CD4-positive, alpha-beta T cell treated with Interleukin-2 at 100 ng/mL for 4 hours (primary cell): ENCODE measurements at places on chromosomes 4 and X.

GRCh38 chrX:65707151-65707550 lies 39.7 kb downstream of the MSN start:
- no peak for DNase-seq

DNA sequence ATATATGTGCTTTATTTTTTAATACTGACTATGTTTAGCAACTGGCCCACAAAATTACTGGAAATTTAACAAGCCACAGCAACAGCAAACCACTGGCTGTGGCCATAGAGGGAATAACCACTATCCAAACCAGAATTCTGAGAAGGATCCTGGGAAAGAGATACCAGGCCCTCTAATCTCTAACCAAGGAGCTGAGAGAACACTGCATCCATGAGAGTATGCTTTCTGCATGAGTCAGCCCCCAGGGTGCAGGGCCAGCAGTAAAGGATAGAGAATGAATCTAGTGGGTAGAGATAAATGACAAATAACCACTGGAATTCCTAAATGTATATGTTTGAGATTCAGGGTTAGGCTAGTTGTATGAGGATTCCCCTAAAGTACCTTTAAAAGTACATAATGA lies 221.8 kb downstream of the KIT start:
- DNase-seq: no peak

GRCh38 chrX:116111934-116112595 lies 58.5 kb upstream of the AGTR2 start:
- DNase-seq: no peak

DNA sequence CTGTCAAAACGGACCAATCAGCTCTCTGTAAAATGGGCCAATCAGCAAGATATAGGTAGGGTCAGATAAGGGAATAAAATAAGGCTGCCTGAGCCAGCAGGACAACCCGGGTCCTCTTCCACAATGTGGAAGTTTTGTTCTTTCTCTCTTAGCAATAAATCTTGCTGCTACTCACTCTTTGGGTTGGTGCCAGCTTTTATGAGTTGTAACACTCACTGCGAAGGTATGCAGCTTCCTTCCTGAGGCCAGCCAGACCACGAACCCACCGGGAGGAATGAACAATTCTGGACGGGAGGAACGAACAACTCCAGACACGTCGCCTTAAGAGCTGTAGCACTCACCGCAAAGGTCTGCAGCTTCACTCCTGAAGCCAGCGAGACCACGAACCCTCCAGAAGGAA lies 287.8 kb downstream of the RAPGEF2 start:
- DNase-seq: no peak

GRCh38 chrX:150692831-150693724 lies at the start of gene MTMR1:
Gene MTMR1 (plus strand): TSS chrX:150693396. CDS start chrX:150693531, 135 bp downstream.
- peak; percentile 38 for DNase-seq

DNA sequence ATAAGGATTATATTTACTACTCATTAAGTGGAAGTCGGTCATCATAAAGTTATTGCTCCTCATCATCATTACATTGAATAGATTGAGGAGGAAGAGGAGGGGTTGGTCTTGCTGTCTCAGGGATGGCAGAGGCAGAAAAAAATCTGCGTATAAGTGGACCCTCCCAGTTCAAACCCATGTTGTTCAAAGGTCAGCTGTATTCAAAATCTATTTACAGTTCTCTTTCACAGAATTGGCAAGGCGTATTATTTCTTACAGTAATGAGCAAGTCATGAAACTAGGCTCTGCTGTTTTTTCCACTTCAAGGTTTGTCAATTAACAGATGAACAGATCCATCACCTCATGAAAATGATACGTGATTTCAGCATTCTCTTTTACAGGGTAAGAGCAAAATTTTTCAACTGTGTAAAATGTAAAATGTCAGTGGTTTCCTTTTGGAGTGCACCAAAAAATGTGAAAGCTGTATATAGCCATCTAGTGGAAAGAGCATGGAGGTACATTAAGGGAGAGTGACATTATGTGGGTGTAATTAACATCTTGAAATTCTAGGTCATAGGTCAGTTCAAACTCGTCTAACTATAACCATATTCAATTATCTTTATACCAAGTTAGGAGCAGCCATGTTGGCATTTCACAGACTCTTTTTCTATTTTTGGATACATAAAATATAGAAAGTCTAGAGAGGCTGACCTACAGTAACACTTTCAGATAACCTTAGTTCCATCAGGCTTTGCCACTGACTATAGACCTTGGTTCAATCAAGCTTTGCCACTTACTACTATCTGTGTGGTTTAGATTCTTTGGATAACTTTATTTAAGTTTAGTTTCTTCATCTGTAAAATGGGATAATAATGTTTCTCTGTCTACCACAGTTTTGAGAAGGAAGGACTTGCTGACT lies 30.1 kb downstream of the NEIL3 start:
- DNase-seq: peak; percentile 60

GRCh38 chr4:175091649-175092048 lies 173.5 kb downstream of the ADAM29 start:
- no peak for DNase-seq

- DNase-seq: no peak
Measured at GRCh38 chr4:17859793-17860406, 49.1 kb downstream of the NCAPG start.

DNA sequence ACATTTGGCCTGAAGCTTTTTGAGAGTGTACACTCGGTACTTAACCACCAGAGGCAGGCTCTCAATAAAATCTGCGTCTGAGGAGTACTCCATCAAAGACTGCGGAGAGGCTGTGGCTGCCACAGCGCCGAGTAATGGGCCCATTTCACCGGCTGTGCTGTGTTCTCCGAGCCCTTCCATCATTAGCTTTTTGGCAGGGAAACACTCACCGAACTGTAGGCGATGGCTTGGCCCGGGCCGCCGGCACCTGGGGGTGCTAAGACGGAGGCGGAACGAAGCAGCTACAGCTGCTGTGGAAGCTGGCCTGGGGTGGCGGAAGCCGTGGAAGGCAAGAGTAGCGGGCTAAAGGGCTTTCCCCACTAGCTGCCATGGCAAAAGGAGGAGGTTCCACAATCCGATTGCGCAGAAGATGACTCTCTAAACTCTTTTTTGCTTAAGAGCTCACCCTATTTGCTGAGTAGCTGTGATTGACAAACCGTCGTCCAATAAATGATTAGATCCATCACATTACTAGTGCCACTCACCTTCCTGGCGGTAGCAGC lies 48.5 kb upstream of the PABPC1L2A start:
- DNase-seq: no peak

- no peak for DNase-seq
Measured at GRCh38 chr4:141220271-141220670, 424 bp upstream of the ZNF330 start.

GRCh38 chr4:165355900-165356300 lies 22.9 kb upstream of the CPE start:
- no peak for DNase-seq

- no peak for DNase-seq
Measured at GRCh38 chr4:5203309-5203992, 152.2 kb downstream of the STK32B start.

DNA sequence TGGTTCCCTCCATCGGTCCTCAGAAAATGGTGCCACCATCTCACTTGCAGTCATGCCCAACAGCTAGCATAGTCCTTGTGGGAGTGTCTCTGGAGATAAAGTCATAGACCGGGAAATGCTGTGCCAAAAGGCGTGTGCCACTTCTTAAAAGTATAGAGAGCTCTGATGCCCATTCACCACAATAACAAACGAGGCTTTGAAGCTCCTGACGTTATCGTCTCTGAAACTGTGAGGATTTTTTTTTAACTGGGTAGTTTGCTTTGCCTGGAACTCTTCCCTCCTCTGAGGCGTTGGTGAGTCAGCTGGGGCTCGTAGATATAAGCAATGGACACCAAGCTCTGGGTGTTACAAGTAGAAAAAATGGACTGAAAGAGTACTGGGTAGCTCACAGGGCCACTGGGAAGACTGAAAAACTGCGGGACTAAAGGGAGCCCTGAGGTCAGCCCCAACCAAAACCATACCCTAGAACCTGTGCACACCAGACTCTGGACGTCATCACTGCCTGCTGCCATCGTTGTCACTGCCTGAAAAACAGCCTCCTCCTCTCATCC lies 89.4 kb upstream of the TRIM2 start:
- DNase-seq: peak; percentile 72

GRCh38 chr4:177251237-177251636 lies 58.4 kb upstream of the NEIL3 start:
- no peak for DNase-seq

- DNase-seq: no peak
Measured at GRCh38 chr4:123830930-123831329, 434.3 kb downstream of the SPRY1 start.

GRCh38 chr4:20944961-20945360 lies 244.7 kb downstream of the PACRGL start:
- DNase-seq: no peak

- no peak for DNase-seq
Measured at GRCh38 chr4:110683601-110684000, 60.7 kb upstream of the PITX2 start.

DNA sequence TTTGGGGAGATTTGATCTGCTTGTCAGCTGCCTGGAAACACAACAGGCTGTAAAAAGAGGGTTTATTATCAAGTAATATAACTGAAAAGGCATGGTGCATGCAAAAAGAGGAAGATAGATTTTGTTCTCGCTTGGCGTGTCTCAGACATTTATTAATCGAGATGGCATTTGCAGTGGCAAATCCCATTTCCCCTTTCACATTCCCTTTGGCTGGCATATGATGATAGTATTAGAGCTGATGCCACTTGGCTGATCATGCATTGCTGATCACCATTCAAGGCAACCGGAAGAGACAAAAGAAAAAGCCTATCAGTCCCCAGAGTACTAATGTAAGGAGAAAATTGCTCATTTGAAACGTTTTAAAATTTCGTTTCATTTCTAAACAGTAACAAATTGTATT lies 101.8 kb downstream of the ZIC3 start:
- no peak for DNase-seq

DNA sequence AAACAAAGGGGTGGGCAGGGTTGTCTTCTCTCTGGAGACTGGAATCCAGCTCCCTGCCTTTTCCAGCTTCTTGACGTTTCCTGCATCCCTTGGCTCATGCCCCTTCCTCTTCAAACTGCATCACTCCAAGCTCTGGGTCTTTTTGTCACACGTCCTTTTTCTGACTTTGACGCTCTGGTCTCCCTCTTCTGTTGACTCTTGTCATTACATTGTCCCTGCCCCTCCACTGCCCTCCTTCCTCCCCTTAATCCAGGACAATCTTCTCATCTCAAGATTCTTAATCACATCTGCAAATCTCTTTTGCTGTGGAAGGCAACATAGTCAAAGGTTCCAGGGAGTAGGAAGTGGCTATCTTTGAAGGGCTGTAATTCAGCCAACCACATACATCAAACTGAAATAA lies 178.3 kb downstream of the TMA16 start:
- DNase-seq: no peak

- no peak for DNase-seq
Measured at GRCh38 chr4:39961311-39961877, 16.3 kb downstream of the PDS5A start.

DNA sequence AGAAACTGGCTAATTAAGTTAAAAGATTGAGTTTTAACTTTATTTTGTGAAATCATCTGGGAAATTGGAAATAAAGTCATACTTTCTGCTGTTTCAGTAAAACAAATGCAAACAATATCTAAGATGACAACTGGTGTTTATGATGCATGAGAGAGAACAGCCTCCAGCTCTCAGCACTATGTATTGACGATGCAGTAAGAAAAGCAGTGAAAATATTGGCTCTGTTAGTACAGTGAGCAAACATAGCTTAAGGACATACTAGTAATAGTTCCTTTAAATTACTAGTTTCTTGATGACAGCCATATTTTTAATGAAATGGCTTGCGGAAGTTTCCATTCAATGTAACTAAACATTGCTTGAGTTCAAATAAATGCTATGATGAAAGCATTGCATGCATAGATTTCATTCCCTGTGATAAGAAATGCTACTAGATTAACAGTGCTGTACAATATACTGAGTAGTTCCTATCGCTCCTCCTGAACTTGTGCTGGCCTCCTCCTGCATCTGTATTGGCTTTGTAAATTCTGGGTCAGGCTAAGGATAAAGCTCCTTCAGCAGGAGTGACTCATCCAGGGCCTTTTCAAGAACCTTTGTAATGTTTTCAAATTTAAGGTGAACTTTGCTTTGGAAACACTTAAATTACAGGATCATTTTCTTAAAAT lies 11.6 kb downstream of the ARHGAP24 start:
- no peak for DNase-seq

DNA sequence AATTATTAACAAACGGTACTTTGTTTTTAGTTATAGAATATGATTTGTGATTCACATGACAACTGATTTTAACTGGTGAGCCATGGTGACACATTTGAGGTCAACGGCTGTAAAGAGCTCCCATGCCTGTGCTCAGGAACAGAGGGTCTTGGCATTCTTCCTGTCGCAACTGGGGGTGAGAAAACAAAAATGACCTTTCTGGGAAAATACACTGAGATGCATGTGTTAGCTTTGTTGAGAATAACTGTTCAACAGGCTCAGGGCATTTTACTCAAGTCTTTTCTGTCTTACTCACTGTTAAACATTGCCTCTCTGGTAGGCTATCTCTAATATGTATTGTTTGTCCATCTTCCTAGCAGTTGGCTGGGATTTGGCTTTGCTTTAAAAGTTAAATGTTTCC lies 57.1 kb upstream of the HPGD start:
- no peak for DNase-seq

DNA sequence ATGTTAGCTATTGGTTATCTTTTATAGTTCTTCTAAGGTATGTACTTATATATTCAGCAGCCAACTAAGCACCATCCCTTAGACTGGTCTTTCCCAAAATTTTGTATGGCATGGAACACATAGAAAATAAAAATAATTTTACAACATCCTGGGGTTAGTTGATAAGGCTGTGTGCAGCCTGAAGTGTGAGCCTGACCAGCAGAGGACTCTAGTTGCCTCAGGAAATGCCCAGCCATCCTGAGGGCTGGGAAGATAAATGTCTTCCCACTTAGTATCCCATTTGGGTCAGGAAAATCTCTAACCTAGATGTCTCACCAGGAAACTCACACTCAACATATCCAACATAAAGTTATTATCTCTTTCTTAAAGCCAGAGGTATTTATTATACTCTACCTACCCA lies 251.4 kb upstream of the POF1B start:
- no peak for DNase-seq
